ENCODE measurements at places on chromosomes 4 and X.

GRCh38 chr4:4869731-4870571, 10.5 kb downstream of the MSX1 start:
- DNase-seq, result no peak

DNA sequence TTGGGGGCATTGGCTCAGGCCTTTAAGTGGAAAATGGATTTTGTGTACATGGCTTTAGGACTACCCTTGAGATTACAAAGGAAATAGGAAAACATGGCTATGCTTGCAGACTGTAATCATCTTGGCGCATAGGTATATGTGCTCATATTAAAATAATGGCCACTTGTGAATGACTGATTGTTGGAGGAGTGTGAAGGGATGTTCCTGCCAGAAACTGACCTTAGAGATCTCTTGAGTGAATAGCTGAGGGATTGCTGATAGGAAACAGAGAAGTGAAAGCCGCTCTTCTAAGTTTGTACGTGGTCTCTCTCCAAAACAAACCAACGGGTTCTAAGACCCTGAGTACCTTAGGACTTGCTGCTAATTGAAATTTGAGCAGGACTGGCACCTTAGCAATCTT, 186.0 kb downstream of the MGST2 start:
- no peak for DNase-seq

DNA sequence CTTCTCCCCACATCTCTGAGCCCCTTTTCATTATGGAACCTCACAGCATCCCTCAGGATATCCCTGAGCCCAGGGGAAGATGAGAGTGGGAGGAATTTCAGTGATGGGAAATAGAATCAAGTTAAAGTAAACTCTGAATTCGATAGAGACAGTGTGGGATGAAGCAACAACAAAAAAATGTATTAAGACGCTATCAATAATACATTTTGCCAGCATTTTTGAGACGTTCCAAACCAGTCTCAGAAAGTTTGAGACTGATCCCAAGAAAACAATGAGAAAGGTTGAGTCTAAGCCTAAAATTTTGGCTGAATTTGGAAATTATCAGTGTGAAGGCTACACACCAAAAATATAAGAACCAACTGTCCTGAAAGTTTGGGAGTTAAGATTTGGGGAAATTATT, 196.2 kb downstream of the CBR4 start:
- DNase-seq, result no peak

DNA sequence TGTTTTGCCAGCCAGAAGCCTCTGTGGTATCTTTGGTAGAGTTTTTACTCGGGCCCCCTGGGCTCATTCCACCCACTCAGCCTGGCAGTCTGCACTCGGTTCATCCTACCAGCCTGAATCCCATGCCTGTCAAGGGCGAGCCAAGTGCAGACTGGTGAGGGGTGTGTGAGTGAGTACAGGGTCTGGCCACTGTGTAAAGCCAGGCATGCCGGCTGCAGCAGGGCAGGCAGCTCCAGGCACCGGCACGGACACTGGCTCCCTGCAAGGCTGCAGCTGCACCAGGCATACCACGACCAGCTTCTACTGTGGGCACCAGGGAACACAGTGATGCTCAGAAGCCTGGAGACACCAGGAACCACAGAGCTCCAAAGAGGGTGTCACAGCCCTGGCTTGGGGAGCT, 194.0 kb upstream of the GALNT7 start:
- DNase-seq, result no peak

DNA sequence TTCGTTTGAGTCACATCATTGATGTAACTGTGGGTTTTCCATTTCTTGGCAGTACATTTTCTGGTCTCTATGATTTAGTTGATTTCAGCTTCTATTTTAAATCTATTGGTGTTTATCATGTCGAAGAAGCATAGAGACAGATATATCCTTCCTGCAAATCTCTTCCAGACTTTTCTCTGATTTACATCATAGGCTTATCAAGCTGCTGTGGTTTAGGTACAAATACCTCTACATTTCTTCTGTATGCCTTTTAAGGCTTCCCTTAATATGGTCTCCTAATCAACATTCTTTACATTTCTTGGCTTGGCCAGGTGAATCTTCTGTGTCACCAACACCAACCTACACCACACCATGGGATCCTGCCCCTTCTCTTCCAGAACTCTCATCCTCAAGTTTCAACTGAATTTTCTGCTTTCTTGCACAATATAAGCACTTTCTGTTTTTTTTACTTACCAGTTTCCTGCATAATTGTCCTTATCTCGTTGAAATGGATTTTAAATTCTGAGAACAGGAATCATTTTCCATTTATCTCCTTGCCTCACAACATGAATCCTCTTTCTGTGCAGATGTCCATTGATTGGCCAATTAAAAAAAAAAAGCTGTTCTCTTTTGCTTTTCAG, 626.9 kb downstream of the ANKRD50 start:
- no peak for DNase-seq

DNA sequence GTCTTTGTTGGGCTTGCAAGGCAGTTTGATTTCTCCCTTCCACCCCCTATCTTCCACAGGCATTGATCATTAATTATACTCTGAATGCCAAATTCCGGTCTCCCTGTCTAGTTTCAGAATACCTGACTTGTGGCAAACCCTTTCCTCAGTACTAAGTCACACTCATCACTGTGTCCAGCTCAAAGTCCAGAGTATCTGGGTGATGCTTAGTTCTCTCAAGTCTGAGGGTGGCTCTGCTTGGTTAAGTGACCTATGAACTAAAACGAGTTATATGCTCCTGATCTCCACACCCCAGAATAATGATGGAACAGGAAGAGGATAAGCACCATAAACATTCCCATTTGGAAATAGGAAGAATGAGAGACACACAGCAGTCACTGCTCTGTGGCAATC, 6.5 kb downstream of the SMIM9 start:
- no peak for DNase-seq

Measured in activated CD8-positive, alpha-beta memory T cell treated with anti-CD3 and anti-CD28 coated beads for 4 hours (primary cell).